Kidney (tissue), 22 donors: ENCODE measurements at places on chromosomes 16 and 17. TPM values are rescaled to one million over a fixed set of nuclear protein-coding genes. Genes with fewer than 3 reads are reported as not detected.
A peak's percentile ranks its signal among the peaks of the same experiment; 100 is the strongest.

GRCh38 chr16:19609359-19609758 lies 53.9 kb downstream of the VPS35L start:
- DNase-seq: no peak

- peak; percentile 63 for DNase-seq
These were observed 1.6 kb downstream of the ITGA3 start for GRCh38 chr17:50057521-50057991.

DNA sequence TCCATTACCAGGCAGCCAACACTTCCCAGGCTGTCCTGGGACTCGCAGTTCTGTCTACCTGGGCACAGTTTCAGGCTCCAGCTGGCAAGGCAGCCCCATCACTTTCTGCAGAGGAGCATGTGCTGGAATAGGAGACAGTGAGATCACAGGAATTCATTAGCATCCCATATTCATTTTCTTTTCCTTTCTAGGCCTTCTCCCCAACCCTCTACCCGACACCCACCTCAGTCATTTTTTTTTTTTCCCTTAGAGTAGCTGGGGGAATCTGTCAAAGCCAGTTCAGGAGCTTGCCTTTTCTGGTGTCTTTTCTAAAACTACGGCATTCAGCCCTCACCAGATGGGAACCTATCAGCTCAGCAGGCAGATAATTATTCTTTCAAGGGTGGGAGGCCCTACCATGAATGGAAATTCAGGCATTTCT lies 42.4 kb upstream of the FBXO47 start:
- no peak for DNase-seq

DNA sequence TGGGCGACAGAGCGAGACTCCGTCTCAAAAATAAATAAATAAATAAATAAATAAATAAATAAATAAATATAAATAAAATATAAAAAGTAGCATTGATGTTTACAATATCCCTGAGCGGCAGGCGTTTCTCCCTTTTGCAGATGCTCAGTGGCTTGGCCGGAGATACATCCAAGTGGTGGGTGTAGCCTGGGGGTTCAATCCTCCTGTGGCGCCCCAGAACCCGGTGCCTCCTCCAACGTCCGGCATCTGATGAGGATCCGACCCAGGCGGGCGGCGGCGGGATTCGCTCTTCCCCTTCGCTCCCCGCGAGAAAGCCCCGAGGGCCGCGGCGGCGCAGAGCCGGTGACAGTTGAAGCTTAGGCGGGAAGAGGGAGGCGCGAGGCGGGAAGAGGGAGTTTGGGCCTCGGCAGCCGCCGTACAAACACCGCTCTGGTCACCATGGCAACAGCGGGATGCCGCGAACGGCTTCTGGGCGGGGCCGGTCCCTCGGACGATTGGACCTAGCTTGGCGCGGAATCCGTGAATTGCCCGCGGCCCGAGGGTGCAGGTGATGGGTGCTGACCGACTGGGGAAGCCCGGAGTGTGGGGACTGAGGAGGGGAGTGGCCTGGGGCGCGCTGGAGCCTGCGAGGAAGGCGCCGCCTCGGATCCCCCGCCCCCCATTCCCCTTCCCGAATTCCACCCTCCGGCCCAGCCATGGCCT lies 12.7 kb upstream of the ALDOA start:
- DNase-seq: peak; percentile 96

GRCh38 chr17:1110541-1110861 lies 69.3 kb downstream of the ABR start:
- DNase-seq: no peak

GRCh38 chr16:48102083-48103008 lies 53.4 kb downstream of the ABCC12 start:
- DNase-seq: no peak

- DNase-seq: peak; percentile 59
These were observed 4.7 kb downstream of the C1QTNF1 start for GRCh38 chr17:79028496-79029326.

GRCh38 chr17:35486920-35487732 lies 38.6 kb upstream of the SLFN13 start:
- peak; percentile 80 for DNase-seq

- DNase-seq: peak; percentile 14
These were observed at the start of gene EVI2A for GRCh38 chr17:31321481-31321880. Gene EVI2A, minus strand, starts transcription at chr17:31321622. Its CDS starts 2,609 bp downstream, at chr17:31319013.

- DNase-seq: no peak
These were observed 45.6 kb downstream of the TIMM22 start for GRCh38 chr17:1042486-1042885.

- no peak for DNase-seq
These were observed 278.3 kb upstream of the IRX3 start for GRCh38 chr16:54564841-54565240.

Gene CIITA
- polyA plus RNA-seq: 8.3 TPM

Gene HOXB13
- polyA plus RNA-seq: not detected

DNA sequence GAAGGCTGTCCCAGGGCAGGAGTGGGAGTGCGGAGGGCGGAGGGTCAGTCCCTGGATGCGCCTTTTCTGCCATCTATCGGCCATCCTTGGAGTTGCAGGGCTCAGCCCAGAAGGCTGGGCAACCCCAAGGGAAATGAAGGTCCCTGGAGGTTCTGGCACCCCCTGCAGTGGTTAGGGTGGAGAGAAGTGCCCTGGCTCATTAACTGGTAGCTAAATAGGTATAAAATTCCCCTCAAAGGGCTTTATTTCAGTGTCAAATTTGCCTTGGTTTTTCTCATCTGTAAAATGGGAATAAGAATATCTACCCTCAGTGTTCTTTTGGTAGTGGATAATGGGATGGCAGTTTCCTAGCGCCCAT lies 22.4 kb downstream of the C17orf75 start:
- peak; percentile 80 for DNase-seq

DNA sequence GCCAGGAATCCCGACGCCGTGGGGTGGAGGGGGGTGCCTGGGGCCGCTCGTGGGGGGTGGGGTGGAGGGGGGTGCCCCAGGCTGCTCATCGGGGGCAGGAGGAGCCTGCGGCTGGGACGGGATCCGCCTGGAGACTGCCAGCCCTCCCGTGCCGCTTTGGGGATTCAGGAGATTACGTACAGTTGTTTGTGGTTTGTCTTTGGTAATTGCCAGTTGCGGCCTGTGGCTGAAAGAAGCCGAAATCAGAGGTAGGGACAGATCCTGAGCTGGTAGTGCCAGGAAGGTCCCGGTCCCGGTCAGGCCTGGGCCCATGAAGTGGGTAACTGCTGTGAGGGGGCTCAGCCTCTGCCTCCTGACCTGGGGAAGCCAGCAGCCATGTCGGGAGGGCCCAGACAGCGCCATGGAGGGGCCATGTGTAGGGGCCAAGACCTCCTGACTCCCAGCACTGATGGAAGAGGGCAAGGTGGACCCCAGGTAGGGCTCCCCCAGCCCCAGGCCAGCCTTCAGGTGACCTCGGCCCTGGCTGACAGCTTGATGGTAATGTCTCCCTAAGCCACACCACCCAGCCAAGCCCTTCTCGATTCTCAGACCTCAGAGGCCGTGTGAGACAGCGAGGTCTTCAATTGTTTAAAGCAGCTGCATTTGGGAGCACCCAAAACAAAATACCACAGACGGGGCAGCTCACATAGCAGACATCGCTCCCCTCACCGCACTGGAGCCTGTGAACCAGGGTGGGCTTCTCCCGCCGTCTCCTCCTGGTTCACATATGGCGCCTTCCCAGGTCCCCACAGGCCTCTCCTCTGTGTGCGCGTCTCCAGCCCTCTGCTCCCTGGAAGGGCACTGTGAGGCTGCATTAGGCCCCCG lies 34.9 kb upstream of the SSTR5 start:
- no peak for DNase-seq

GRCh38 chr17:81328489-81328888 lies 33.4 kb upstream of the SLC38A10 start:
- no peak for DNase-seq

Gene STH
- not detected for polyA plus RNA-seq

Gene HIGD1B
- 3.2 TPM for polyA plus RNA-seq

DNA sequence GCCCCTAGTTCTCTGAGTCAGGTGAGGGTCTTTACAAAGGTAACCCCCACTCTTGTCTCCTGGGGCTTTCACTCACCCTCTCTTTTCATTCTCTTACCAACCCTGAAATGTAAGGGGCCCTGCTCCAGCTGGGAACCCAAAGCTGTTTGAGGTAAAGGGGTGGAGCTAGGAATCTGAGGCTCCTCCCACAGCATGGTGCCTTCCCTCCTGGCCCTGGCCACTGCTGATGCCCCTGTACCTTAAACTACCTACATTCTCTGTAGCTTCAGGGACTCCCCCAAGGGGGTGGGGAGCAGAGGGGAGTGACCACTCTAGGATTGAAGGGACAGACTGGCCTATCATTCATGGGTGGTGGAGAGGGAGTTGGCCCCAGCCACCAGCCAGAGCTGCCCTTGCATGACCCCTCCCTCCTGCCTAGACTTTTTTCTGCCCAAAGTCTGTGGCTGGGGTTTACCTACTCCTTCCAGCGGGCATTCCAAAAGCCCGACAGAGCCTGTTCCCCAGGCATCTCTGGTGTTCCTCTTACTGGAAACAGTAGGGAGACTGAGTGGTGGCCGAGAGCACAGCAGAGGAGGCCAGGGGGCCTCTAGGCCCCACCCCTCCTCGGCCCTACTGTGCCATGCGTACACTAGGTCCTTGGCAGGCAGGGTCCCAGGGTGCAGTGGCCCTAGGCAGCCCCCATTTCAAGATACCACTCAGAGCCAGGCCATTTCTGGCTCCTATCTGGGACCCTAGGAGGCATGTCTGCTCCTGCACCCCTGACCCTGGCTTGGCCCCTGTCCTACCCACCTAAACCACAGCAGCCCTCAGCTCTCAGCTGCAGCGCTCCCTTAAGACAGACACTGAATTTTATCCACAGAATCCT lies 9.5 kb downstream of the DOK4 start:
- peak; percentile 57 for DNase-seq

Gene BCL6B
- polyA plus RNA-seq: 4.4 TPM

Gene RTN4RL1
- polyA plus RNA-seq: 2.0 TPM
